ENCODE measurements at places on chromosomes 16 and 17.

- no peak for DNase-seq
These were observed 83.5 kb downstream of the AMFR start for GRCh38 chr16:56341656-56342399.

DNA sequence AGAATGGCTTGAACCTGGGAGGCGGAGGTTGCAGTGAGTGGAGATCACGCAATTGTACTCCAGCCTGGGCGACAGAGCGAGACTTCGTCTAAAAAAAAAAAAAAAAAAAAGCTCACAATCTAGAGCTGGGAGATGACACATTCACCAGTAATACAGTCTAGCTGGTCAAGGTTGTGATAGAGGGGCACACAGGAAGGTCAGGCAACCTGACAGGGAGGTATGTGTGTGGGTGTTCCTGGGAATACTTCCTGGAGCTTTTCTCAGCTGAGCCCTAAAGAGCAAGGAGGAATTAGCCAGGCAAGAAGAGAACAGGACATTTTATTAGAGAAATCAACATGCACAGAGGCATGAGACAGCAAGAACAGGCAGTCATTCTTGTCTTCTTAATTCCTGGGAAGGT lies 216.7 kb downstream of the SHISA9 start:
- DNase-seq, result no peak

DNA sequence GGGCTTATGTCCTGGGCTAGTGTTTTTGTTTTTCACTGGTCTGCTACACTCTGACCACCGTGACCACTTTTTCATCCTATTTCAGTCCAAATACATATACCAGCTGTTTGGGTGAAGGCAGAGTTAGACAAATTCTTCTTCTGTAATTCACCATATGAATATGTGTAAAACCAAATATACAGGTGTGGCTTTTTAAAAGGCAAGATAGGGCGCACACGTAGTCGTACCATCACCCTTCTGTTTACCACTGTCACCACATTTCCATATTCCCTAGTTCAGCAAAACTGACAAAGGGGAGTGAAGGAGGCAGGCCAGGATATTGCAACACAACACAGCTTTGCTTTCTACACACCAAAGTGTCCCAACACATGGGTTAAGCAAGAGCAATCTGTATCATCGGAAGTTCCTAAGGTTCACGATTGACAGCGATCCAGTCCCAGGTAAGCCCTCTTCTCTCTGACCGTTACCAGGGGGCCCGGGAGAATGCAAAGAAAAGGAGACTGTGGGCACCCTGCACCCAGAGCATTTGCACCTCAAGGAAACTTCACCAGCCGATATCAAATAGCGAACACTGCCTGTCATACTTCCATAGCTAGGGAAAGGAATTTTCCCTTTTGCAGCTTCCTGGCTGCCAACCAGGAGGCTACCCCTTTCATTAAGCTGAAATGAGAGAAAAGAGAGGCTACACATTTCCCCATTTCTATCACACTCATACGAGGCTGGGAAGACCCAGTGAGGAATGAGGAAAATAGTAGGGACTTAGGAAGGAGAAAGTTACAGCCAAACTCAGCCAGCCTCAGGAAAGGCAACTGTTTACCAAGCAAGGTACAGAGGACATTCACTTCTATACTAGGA lies 23.1 kb downstream of the CREBBP start:
- no peak for DNase-seq

DNA sequence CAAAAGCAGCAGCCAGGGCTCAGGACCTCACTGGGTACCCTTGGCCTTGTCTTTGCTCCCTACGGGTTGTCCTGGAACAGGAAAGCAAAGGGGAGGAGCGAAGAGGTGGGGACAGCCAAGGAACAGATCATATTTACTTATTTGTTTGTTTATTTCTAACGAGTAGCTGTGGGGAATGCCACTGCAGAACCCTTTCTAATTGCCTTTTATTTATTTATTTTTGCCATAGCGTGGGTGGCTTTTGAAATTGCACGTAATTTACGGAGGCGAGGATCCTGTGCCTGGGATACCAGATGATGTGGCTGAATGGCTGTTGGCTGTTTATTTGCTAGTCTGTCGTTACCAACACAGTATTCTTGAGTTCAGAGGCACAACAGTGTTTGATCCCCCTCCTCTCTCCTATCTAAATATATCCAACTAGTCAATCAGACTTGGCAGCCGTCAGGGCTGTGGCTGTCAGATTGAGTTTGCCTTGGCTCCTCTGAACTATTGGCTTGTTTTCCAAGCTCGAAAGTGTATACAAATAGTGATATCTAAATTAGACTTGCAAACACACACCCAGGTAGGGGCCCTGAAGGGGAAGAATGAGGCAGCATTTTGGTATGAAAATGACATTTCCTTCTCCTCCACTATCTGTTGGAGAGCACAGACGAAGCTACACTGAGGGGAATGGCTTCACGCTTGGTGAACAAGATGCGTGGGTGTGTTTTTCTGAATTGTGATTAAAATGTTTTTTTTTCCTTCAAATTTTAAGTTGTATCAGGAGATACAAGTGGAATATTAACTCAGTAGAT lies 110.4 kb downstream of the MSI2 start:
- no peak for DNase-seq

GRCh38 chr17:37725601-37726146 lies 19.2 kb downstream of the HNF1B start:
- DNase-seq, result no peak

- no peak for DNase-seq
These were observed 10.6 kb upstream of the HOXB2 start for GRCh38 chr17:48555258-48556228.

GRCh38 chr16:86277221-86277620 lies 233.1 kb upstream of the FOXF1 start:
- DNase-seq, result no peak

- no peak for DNase-seq
These were observed 156.7 kb upstream of the RPH3AL start for GRCh38 chr17:509316-509715.

DNA sequence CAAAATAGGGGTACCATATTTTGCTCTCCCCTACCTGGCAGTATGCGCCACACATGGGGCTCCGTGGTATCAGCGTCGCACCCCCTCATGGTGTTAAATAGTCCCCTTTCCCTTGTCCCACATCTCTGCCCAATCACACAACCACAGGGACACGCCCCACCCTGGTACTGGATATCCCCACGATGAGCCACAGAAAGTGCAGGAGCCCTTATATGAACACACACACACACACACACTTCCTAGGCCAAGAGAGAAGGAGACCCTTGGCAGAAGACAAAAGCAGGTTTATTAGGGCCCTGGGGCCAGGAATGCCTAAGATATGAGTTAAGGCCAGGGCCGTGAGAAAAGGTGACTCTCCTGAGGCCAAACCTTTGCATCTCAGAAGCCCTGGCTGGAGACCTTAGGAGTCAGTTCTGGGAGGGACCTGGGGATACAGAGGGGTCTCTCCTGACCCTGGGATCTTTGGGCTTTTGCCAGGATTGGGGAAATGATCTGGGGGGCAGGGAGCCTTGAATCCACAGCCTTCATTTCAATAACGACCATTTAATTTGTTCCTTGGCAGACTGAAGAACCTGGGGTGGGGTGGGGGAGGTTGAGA lies 11.6 kb downstream of the COPZ2 start:
- DNase-seq, result no peak

DNA sequence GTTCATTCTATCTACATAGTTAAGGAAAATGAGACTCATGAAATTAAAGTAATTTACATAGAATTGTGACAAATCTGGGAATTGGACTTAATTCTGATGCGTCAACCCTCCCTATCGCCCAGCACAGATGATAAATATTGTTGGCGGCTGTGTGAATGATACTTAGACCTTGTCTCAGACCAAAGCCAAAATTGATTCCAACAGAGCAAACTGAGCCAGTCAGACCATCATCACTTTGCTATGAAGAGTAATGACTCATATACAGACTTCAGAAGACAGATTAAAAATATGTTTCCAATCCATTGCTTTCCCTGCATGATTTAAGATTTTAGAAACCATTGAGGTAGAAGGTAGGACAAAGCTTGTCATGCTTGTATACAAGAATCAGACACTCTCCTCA lies 1156.7 kb upstream of the CDH8 start:
- no peak for DNase-seq

GRCh38 chr17:57914273-57915142 lies 40.7 kb downstream of the CUEDC1 start:
- DNase-seq, result no peak

- no peak for DNase-seq
These were observed 146.1 kb downstream of the SEC14L1 start for GRCh38 chr17:77286641-77287431.

GRCh38 chr16:1338855-1339675 lies 5.6 kb downstream of the BAIAP3 start:
- no peak for DNase-seq

DNA sequence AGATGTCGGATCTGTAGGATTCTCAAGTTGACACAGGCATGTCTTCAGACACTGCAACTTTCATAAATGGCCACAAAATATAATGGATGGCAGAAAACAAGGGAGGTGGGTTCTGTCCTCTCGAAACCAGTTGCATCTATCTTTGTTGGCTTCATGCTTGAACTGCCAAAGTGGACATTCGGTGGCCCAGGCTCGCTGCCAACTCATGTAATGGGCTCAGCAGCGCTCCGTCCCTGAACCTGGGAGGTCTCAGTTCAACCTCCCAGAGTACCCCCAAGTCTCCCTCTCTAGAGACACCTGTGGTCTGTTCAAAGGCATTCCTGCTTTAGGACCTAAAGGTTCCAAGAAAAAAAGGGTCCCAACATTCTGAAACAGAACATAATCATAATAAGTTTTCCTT lies 71.9 kb downstream of the NXN start:
- DNase-seq, result no peak

DNA sequence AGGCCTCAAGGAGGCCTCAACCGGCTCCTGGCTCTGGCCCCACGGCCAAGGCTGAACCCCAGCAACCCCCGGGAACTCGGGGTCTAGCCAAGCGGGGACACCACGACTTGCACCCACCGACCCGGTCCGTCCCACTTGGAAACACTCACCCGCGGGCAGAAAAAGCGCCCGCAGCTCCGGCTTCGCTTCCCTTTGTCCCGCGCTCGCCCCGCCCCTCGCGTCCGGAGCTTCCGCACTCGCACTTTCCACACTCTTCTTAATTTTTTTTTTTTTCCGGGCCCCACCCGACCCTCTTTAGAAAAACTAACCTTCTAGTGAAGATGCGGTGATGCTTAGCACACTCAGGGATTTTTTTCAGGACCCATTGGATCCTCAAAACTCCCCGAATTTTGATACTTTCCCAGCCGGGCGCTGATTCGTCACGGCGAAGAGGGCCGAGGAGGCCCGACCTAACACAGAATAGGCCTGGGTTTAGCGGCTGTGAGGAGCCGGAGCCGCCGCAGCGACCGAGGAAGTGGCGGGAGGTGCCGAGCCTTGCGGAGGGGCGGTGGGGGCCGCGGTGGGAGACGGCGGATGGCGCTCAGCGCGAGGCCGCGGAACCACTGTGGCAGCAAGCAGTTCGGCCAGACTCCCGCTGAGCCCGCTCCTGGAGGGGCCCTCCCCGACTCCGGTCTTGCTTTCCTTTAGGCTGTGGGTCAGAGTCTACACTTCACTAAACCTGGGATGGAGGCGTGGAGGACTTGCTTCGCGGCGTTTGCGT lies at the start of gene SMARCE1:
TSS of gene SMARCE1 (minus strand) at position 195 of the 760 bp plus-strand sequence. CDS start 2,016 bp downstream, outside the sequence.
- DNase-seq, result peak; percentile 56

DNA sequence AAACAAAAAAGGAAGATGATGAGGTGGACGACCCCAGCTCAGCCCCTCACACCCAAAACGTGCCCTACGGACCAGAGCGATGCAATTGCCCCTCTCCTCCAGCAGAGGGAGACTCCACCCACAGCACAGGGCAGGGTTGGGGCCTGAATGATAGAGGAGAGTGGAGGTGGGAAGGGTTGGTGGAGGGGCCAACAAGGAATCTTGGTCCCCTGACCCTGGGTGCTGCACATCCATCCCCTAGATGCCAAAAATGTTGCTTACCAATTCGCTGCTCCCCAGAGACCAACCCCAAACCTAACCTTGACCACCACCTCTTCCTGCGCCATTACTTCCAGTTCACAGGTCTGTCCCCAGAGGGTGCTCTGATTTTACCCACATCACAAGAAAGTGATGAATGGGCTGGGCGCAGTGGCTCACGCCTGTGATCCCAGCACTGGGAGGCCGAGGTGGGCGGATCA lies 12.9 kb downstream of the P2RX5 start:
- peak; percentile 39 for DNase-seq

GRCh38 chr16:86317813-86318650 lies 192.3 kb upstream of the FOXF1 start:
- no peak for DNase-seq

DNA sequence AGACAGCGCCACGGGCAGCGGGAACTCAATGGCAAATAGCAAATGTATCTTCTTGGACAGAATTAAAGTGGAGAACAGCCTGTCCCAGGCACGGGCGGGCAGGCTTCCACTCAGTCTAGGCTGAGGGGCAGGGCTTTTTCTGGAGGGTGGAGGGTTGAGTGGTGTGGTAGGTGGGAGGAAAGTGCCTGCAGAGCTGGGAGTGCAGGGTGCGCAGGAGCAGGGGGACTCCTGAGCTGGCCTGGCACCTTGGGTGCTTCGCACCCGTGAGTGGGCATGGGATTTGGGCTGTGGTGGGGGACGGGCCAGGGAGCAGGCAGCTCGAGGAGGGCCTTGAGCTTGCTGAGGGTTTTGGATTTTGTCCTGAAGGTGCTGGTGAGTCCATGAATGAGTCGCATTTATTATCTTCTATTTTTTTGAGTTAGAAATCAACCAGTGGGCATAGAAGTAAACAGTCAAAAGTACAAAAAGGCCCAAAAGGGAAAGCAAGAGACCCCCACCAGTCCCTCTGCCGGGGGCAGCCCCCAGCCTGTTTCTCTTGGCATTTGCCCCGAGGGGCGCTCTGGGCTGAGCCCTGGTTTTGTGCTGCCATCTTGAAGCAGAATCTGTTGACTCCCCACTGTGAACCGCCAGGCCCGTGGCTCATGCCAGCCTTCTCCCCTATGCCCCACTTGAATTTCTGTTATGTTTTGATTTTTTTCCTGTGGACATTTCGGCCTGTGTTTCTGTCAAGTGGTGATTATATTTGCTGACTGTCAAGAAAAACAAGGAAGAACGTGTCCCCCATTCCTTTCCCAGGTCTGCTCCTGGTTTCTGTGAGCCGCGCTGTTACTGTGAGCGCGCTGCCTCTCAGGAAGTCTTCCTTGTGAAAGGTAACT lies 8.2 kb downstream of the ADORA2B start:
- no peak for DNase-seq

DNA sequence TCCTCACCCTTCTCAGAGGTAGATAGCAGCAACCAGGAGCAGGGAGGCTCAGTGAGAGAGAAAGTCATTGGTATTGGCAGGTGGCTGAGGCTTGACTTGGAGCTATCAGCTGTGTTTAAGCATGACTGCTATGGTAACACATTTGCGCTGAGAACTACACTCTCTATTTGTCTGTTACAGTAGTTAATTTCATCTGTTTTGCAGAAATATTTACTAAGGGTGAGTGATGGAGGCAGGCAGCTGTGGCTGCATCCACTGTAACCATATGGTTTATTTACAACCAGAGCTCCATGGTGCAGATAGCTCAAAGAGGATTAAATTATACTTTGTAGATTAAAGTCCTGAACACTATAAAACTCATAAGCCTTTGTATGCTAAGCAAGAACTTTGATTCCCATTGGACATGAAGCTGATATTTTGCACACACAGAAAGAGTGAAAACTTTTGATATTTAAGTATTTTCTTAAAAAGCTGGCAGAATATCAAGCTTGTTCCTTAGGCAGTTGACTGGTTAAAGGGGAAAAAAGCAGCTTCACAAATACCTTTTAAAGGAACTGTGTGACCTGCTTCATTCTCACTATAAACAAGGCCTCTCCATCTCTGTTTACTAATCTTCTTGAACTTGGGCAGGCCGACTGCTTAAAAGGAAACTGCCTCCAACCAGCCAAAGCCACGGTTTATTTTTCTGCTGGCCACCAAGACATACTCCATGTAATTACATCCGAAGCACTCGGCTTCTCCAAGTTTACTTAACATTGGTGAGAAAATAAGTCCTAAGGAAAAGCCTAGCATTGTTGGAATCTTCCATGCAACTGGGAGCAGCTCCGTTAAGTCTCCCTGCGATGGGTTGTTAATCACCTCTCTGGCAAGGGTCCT lies 299.8 kb upstream of the ZFHX3 start:
- no peak for DNase-seq
